ENCODE measurements at places on chromosomes 16 and 17.

GRCh38 chr16:4388271-4389021, 16.8 kb downstream of the VASN start:
- DNase-seq: no peak

DNA sequence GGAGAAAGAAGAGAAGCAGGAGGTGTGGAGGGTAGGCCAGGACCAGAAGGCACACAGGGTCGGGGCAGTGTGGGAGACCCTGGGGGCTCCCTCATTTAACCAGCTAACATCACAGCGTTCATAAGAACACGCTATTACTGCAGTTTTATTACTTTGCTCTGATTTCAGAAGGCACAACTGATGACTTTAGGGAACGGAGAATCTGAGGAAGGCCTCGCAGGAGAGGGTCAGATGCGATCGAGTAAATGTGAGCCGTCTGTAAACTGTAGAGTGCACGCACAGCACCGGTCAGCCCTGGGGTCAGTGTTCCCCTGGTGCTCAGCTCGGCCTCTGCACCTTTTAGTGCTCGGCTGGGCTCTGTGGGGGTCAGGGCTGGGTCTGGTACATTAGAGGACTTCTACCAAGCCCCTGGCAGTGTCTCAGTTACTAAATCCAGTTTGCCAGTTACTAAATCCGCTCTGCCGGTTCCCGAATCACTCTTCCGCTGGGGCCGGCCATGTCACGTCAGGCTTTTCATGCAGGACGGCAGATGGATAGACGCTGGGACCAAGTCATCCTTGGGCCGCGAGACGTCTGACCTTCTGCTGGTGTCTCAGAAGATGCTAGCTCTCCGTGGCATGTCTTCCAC, 325.9 kb downstream of the SEC14L1 start:
- DNase-seq: no peak

DNA sequence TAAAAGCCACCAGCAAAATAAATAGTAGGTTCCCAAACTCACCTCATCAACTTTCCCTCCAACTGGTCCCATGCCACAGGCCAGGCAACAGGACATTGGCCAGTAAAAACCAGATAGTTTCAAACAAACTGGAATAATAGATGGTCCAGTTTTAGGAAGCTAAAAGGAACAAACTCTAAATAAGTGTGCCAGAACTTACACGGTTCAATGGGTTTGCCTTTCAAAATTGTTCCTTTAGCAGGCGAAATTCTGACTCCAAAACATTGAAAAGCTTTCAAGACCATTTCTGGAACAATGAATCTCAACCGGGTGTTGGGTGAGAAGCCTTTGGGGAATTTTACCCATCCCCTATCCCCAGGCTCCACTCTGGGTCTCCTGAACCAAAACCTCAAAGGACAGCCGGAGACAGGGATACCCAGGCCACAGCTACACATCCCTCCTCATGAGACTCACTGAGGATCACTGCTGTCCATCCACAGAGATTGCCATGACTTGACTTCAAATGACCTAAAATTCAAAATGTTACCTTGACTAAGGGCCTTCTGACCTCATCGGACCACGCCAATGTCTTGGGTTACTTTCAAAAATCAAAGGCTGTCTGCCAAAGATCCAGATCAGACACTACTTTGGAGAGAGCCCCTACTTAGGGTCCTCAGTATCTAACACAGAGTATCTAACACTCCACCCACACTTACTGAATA, 13.0 kb downstream of the AXIN2 start:
- no peak for DNase-seq

GRCh38 chr17:41972571-41973407, 6.2 kb downstream of the CNP start:
- DNase-seq: no peak

- DNase-seq: peak; percentile 71
Measured at GRCh38 chr17:82332669-82333278, 792 bp downstream of the SECTM1 start.

DNA sequence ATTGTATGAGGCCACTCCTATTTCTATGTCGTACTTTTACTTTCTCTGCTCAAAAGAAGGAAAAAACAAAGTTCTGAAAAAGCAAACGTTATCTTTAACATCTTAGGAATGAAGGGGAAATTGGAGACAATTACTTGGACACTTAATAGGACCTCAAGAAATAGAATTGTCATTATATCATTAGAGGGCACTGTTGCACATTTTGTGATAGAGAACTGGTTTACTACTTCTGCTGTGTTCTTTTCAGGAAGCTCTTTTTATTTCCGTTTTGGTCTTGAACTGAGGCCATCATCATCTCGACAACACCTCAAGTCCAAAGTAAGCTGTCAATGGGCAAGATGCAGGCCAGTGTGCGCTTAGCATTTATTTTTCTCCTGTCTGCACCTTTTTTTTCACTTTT, 14.6 kb downstream of the COG4 start:
- DNase-seq: no peak

DNA sequence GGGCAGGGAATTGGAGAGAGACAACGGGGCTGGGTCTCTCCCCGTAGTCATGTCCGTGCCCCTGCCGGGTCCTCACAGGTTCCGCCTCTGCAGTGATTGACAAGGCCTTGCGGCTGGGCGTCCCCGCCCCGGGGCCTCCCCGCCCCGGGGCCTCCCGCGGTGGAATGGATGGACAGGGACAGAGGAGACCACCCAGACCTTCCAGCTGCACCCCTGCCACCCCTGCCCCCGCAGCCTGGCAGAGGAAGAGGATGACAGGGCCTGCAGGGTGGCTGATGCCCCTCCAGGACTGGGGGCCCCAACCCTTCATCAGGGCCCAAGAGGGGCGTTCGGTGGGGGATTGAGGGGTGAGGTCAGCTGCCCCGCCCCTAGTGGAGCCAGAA, 216.4 kb upstream of the CIBAR2 start:
- DNase-seq: no peak

- no peak for DNase-seq
Measured at GRCh38 chr16:68229431-68230175, 6.3 kb downstream of the ESRP2 start.

GRCh38 chr17:29977836-29978235, 36.4 kb downstream of the EFCAB5 start:
- peak; percentile 71 for DNase-seq

Data from NCI-H226 (cell line).